Natural killer cell treated with Interleukin-12 subunit alpha and Interleukin-12 subunit beta and Interleukin-15 and Interleukin-18, amount 100 ng/mL, for 72 hours (primary cell): ENCODE measurements at places on chromosomes 2 and 18. TPM values are rescaled to one million over a fixed set of nuclear protein-coding genes. Genes with fewer than 3 reads are reported as not detected.

PPM1G gene
- 110 TPM for total RNA-seq

RNF144A gene
- total RNA-seq: 66.1 TPM

DNA sequence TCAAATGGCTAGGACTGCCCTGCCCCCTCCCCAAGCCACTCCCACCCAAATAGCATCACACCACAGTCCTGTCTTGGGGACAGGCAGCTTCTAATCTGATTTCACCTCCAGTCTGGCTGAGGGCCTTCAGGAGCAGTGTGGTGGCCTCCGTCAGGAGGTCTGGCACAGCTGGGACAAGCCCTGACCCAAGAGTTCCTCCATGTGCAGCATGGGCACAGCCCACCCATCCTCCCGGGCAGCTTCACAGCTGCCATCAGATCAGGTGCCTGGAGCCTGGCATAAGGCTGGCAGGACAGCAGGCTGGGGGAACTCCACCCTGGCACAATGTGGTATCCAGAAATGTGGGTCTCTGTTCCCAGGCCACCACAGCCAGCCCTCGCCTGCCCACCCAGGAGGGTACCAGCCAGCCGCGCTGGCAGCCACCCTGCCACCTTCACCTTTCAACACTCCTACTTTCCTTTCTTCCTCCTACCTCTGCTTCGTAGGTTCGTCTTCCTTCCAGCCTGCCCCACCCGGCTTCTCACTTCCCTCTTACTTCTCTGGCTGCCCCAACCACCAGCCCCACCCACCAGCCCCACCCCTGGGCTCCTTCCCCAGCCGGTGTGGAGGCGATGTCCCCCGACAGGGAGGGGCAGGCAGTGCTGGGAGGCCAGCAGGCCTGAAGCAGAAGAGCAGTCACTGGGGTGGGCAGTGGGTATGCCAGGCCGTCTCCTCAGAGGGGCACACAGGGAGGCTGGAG lies at the start of gene CAPG:
Gene CAPG, minus strand, starts transcription at position 522 of the 739 bp plus-strand sequence. CDS start 8,221 bp downstream, outside the sequence.
- no peak for DNase-seq

DNA sequence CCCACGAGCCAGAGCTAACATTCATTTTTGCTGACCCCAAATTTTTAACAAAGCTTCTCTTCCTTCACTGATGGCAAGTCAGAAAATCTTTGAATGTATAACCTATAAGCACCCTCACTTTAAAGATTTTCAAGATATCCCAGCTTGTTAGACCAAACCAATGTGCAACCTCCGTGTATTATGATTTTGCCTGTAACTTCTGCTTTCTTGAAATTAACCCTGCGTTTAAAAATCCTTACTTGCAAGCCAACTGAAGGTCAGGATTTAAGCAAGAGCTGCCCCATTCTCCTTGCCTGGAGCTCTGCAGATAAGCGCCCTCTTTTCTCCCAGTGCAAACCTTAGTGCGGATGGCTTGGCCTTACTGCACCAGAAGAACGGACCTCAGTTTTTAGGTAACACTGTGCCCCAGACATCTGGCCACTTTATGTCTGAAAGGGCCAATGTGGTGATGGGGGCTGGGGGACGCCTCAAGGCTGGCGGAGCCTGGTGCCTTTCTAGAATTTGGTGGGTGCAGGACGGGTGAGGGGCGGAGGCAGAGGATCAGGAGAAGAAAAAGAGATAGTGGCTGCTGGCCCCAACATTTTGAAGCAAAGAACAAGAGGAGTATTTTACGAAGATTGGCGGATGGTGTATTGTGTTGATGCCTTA lies 805 bp upstream of the TNFRSF11A start:
- DNase-seq: no peak

GALNT13 gene
- not detected for total RNA-seq

LCT gene
- 0.50 TPM for total RNA-seq

NEB gene
- 2.3 TPM for total RNA-seq

DNA sequence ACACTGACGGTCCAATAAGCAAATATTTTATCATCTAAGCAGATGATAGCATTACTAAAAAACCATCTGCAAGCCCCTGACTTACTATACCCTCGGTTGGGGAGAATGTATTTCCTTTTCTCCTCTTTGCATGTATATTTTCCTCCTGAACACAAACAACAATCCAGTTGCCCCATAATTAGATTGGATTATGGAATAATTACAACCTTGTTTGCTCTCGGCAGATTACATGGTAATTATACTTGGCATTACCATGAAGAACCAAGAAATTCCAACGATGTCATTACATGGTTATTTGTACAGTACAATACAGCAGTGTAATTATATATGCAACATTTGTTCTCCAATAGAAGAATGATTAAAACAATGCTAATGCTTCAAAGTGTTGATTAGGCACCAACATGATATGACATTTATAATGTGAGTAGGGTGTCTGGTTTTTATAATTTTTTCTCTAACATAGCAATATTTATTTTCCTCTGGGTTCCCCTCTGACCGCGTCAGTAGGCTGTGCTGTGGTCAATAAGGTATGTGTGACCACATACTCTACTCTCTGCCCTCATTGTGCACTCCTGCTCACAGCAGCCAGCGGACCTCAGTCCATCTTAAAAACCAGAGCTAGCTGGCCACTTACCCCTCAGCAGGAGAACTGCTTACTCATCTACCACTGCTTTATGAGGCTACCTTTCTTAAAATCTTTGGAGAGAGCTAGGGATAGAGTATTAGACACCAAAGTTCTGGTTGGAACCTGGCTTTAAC lies 176.1 kb downstream of the INSIG2 start:
- no peak for DNase-seq

DNA sequence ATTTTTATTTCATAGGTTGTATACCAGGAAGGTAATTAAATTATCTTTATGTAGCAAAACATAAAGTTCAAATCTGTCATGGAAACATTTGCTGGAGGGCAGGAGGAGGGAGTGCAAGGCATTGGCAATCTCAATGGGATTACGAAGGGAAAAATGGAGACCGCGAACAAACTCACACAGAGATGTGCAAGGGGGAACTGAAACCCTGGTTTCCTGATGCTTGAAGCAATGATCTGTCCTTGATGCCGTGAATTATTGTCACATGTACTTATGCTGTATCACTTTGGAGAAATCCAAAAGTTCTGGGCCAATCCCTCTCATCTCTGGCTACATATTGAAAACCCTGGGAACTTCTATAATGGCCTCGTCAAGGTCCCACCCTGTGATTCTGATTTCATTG lies 65.0 kb upstream of the MFF start:
- DNase-seq: no peak

MC4R gene
- not detected for total RNA-seq

DNA sequence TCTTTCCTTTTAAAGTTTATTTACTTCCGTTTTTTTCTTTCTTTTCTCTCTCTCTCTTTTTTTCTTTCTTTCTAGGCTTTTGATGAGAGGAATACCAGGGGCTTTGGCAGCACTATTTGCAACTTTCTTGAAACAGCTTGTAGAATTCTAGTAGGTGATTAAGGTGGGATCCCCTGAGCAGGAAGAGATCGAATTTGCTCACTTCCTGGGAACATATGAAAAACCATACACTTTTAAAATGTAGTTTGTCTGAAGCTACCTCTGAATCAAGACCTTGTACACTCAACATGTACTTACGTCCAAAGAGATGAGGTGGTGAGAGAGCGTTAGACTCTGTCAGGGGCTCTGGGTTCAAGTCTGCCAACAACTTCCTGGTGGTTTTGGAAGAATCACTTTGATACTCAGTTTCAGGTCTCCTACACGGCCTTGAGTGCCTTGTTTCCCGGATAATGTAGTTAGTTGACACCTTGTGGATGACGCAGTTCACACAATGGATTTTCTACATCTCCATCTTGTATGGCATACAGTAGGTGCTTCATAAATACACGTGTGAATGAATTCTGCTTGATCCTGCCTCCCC lies 229.1 kb downstream of the MYCN start:
- no peak for DNase-seq

DNA sequence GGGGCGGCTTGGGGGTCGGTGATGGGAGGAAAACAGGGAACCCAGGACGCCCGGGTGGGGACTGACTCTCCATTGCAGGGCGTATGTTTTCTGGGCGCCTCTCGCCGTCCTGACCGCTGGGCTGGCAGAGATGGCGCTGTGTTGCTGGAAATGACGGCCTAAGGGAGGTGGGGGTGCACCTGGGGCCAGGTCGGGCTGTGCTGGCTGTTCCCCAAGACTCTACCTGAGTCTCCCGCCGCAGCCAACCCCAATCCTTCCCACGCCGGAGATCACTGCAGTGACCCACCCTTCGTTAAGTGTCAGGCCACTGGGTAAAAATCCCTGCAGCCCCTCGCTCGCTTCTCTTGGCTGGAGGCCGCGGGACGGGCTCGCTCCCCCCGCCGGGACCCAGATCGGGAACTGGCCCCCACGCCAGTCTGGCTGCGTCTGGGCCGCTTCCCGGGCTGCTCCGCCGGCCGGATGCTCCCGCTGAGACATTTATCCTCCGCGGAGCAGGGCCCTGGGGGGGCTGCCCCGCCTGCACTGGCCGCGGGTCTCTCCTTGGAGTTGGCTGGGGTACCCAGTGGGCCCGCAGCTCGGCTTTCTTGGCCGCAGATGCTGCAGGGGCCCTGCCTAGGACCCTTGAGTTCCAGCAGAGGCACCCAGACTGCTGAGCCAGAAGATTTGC lies 7.8 kb upstream of the ARMC9 start:
- no peak for DNase-seq

DNA sequence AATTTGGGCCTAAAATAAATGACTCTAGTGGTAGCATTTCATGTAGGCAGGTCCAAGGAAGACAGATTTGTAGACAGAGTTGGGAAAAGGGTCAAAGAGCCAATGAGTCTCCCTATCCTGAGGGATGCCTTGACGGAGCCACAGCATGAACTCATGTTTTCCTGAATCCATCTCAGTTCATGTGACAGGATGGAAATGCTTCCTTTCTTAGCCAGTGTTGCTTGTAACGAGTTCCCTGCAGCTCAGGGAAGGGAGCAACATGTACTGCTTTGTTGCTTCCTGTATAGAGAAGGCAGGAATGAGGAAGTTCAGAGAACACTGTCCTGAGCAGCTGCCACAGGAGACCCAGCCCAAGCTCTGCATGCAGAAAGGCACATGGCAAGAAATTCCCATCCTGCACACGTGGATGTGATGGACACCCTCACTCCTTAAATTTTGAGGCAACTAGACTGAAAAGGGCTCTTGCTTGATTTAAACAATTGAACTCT lies 27.9 kb downstream of the TMEM17 start:
- DNase-seq: no peak

DNA sequence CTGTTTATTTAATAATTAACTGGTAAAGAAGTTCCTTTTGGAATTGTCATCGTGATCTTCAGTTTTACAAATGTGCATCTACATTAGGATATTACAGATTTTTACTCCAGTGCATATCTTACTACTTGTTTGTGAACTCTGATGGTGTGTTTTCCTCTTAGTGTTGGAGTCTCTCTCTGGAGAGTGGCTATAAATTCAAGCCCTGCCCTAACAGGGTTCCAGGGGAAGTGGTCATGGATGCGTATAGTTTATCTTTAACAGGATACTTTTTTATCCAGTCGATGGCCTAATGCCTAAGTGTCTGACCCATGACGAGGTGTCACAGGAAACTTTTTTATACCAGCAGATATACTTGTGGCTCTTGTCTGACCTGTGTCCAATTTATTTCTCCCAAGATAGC lies 75.4 kb downstream of the CHN1 start:
- DNase-seq: no peak

- DNase-seq: no peak
These were observed 108.8 kb downstream of the MTCL1 start for GRCh38 chr18:8814206-8814605.

DNA sequence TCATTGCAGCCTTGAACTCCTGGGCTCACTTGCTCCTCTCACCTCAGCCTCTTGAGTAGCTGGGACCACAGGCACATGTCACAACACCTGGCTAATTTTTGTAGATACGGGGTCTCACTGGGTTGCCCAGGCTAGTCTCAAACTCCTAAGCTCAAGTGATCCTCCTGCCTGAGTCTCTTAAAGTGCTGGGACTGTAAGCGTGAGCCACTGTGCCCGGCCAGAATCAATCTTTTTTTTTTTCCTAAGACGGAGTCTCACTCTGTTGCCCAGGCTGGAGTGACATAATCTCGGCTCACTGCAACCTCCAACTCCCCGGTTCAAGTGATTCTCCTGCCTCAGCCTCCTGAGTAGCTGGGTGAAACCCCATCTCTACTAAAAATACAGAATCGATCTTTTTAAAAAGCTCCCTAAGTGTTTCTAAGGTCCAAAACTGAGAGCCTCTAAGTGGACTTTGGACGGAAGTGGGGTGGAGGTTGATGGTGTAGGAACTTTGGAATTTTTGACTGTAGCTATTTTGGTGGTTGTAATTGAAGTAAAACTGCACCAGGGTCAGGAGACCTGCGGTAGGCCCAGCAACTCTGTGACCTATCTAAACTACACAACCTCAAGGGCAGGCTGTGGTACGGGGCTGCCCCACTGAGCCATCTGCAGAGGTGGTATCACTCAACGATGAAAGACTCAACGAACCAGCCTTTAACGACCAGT lies 82.9 kb downstream of the POLR1A start:
- no peak for DNase-seq

- DNase-seq: no peak
These were observed 40.2 kb downstream of the EFR3B start for GRCh38 chr2:25082002-25082622.

- no peak for DNase-seq
These were observed 106.9 kb upstream of the HDAC4 start for GRCh38 chr2:239507576-239508258.

LANCL1 gene
- 23.2 TPM for total RNA-seq

- no peak for DNase-seq
These were observed 19.9 kb upstream of the ELAC1 start for GRCh38 chr18:50947899-50948298.

- no peak for DNase-seq
These were observed 164.8 kb upstream of the DOCK10 start for GRCh38 chr2:225207043-225207442.

NCKAP5 gene
- not detected for total RNA-seq

ZNF396 gene
- total RNA-seq: 0.52 TPM

DNA sequence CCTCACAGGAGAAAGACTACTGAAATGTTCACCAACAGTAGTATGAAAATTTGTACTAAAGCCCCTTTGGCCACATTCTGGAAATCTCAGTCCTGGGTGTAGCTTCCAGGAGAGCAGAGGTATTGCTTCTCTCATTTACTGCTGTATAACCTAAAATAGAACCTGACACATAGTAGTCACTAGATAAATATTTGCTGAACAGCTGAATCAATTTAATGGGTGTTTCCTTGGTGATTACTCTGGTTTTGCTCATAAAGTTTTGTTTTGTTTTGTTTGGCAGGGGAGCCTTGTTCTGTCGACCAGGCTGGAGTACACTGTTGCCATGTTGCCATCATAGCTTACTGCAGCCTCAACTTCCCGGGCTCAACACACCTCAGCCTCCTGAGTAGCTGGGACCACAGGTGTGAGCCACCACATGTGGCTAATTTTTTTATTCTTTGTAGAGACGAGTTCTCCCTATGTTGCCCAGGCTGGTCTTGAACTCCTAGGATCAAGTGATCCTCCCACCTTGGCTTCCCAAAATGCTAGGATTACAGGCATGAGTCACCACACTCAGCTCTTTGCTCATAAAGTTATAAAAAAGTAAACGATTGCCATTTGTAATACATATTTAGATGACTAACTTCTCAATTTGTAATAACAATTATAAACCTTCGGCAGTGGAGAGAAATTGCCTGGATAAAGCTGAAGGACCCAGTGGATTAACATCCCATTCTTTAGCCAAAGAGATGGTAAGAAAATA lies 11.5 kb upstream of the PARD3B start:
- no peak for DNase-seq
